ENCODE measurements at places on chromosomes 7 and 10.

DNA sequence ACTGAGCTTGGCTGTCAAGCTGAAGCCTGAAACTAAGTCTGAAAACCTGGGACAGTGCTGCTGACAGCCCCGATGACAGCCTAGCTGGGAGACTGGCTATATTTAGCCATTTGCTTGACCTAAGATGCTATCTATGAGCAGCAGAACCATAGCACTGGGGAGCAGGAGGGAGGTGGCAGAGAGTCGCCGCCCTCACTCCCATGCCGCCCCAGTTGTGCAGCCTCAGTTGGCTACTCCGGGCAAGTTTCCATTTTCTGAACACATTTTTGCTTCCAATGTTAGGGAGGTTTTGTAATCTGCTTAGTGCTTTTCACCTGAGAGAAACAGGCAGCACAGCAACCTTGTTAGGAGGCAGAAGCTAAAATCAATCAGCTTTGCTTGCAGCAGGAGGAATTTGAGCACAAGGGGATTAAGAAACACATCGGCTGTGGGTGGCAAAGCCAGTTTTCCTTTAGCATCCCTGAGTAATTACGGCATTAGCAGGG lies 20.4 kb upstream of the C10orf71 start:
- DNase-seq: no peak

- no peak for DNase-seq
These were observed 16.0 kb upstream of the TRUB1 start for GRCh38 chr10:114922003-114922402.

DNA sequence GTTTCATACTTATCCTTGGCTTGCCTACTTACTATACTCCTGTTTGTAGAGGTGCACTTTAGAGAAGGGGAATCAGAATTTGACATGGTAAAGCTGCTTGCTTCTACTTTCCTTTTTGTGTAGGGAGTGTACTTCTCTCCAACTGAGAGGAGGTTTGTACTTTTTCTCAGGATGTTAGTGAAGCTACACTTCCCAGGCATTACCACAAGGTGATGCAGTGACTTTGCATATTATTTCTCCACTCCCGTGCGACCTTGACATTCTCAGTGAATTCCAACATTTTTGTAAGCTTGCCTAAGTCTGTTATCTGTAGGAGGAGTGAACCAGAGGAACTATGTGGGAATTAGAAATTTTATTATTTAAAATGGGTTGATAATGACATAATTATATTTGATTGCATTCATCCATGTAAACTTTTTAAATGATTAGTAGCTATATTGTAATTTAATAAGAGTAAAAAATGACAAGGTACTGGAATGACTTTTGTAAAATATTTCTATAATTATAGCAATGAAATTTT lies 5.2 kb downstream of the TAX1BP1 start:
- no peak for DNase-seq

- no peak for DNase-seq
These were observed 2.7 kb downstream of the GPR85 start for GRCh38 chr7:113083816-113084495.

- no peak for DNase-seq
These were observed 12.3 kb upstream of the DLD start for GRCh38 chr7:107878636-107879035.

DNA sequence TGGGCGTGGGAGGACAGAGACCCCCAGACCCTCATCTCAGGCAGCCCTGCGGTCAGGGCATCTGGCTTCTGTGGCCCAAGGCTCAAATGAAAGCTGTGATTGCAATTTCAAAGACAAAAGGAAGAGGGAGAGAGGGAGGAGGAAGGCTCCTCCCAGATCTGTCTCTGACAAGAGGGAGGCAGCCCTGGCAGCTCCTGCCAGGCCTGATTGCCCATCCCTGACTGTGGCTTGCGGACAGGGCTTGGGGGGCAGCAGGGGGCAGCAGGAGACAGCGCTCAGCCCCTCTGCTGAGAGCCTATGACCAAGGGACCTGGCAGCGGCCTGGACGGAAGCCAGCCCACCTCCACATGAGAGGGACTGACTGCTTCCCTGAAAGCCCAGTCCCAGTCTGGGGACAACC lies 91.8 kb downstream of the PTPRN2 start:
- DNase-seq: no peak
